ENCODE measurements at places on chromosomes 5 and 9.

DNA sequence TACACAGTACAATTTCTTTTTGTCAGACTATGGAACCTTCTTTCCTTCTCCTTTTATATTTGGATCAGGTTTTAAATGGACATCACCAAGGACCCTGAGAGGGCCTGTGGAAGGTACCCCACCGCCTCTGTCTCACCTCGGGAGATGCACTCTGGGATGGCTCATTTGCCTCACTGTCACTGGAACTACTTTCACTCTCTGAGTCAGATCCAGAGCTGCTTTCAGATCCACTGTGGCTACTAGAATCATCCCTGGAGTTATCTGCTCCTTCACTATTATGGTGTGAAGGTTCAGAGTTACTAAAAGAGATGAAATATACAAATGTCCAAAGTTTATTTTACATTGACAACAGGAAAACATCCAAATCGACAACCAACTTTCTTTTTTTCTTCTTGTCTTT lies 24.6 kb downstream of the LEAP2 start:
- DNase-seq, result no peak

DNA sequence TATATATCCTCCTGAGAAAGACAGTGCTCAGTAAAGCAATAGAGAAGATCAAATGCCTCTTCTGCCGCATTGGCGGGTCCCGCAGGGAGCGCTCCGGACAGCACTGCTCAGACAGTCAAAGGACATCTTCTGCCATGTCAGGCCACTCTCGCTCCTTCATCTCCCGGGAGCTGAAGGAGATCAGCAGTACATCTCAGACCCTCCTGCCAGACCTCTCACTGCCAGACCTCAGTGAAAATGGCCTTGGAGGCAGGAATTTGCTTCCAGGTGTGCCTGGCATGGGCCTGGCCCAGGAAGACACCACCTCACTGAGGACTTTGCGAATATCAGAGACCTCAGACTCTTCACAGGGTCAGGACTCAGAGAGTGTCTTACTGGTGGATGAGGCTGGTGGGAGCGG lies 12.2 kb downstream of the PTGER4 start:
- DNase-seq, result no peak

GRCh38 chr5:169270827-169271226 lies 30.1 kb downstream of the SLIT3 start:
- no peak for DNase-seq

- DNase-seq, result no peak
These were observed 261.1 kb upstream of the IRX4 start for GRCh38 chr5:2143646-2144353.

DNA sequence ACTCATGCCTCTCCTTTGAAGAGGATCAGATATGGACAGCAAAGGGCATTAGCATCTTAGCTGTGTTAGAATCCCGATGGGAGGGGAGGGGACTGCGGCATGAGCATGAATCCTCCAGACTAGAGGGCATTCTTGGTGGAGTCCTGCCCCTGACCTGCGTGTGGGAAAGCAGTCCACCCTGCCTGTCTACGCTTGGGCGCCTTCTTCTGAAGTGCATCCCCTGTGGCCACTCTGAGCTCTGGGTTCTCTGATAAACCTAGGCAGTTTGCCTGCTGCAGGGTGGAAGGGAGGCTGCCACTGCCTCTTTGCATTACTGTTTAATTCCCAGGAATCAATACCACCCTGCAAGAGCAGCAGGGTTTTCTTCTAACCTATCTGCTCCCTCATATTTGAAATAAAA lies 169.3 kb downstream of the INSYN2B start:
- DNase-seq, result no peak

DNA sequence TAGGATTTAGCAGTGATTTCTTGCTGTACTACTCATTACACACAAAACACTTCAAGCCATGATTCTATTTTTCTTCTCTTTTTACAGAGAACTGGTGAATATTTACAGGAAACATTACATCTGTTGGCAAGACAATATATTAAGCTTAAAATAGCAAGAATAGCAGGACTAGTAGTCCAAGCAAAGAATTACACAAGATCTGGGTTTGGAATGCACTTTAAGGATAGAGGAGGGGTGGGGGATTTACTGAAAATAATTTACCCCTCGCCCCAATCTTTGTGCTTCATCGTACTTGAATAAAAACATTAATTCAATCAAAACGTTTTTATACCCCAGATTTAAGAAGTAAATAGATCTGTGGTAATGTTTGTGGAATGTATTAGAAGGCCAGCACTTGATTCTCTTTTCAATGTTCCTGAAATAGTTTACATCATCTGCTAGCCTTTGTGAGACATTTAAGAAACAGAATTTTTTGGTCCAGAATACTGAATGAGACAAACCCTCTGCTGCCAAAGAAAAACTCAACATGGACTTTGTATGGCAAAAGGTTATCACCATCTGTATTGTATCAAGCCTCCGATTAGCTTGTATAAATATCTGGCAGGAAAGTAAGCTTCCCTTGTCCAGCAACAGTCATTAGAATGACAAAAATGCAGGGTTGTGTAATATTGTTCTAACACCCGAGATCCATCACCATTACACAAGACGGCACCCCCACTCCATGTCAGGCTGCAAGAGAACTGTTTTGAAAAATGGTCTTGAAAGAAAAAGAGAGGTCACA lies 23.8 kb downstream of the SVEP1 start:
- no peak for DNase-seq

- peak; percentile 10 for DNase-seq
These were observed 178.0 kb downstream of the GAPVD1 start for GRCh38 chr9:125439434-125440272.

DNA sequence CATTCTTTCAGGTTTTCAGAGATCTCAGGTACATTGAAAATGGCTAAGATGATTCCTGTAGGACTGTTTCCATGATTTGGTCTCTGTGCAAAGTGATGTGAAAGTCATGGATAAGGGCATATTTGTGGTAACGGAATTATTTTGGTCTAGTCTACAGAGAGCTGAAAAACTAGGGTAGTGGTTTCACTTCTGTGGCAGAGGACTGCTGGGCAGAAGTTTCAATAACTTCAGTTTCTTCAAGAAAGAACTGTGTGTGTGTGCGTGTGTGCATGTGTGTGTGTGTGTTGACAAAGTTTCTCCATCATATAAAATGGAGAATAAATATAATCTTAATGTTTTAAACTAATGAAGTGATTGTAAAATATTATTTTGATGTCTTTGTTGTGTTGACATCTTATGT lies 4.3 kb downstream of the CNOT8 start:
- no peak for DNase-seq

DNA sequence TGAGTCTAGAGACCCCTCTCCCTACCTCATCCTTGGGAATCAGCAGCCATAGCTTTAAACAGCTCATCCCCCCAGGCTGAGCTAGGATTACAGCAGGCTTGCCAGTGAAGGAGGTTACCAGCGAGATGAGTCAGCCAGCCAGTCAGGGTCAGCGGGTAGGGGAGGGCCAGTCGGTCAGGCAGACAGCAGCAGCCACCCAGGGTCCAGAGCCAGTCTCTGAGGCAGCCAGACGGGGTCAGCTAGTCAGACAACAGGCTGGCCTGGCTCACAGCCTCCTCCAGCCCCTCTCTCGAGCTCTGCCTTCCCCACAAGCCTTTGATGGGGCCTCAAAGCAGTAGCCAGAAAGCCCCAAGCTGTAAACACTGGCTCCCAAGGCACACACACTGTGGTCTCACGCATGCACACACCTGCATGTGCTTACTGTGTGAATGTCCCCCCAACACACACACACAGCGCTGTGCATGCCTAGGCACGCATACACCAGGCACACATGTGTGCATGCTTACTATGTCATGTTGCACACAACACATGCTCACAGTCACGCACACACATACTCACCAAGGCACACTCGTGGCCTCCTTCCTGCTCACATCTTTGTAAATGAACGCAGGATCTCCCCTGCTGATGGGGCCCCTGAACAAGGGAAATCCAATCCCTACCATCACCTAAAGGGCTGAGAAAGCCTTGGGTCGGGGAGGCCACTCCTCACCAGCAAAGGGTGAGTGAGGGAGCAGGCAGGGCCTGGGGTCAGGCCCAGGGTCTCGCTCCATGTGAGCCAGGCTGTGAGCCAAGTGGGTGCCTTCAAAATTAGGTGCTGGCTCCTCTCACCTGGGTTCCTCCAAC lies 28.2 kb upstream of the CPLX2 start:
- DNase-seq, result no peak

- no peak for DNase-seq
These were observed 2125.8 kb upstream of the WWC1 start for GRCh38 chr5:166165596-166165995.

DNA sequence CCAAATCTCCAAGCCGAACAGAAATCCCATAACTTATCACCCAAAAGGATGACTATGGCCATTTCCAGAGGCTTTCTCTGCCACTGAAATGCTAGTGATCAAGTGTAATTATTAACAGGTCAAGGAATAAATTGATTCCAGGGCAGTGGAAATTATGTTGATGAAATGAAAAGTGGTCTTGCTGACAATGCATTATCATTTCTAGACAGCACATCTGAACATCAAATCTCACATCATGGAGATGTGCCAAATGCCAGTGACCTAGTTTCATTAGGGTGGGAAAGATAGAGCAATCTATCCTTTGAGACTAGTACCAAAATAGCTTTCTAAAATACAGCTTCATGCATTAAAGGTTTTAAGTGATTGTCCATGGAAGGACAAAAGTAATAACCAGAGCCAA lies 86.1 kb downstream of the AUH start:
- no peak for DNase-seq

Data from head of caudate nucleus (tissue), 42 donors.